Ascending aorta (tissue), 2 donors: ENCODE measurements at places on chromosomes 4 and X.

DNA sequence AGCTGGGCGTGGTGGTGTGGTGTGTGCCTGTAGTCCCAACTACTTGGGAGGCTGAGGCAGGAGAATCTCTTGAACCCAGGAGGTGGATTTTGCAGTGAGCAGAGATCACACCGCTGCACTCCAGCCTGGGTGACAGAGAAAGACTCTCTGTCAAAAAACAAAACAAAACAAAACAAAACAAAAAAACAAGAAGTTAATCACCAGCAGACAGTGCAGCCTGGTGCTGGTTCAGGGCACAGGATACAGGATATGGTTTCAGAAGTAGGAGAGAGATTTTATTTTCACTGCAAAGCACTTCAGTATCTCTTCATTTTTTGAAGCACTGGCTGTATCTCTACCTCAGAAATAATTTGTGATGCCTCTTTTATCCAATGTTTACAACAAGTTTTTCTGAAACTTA, 1222.9 kb upstream of the PRKX start:
- no peak for DNase-seq

DNA sequence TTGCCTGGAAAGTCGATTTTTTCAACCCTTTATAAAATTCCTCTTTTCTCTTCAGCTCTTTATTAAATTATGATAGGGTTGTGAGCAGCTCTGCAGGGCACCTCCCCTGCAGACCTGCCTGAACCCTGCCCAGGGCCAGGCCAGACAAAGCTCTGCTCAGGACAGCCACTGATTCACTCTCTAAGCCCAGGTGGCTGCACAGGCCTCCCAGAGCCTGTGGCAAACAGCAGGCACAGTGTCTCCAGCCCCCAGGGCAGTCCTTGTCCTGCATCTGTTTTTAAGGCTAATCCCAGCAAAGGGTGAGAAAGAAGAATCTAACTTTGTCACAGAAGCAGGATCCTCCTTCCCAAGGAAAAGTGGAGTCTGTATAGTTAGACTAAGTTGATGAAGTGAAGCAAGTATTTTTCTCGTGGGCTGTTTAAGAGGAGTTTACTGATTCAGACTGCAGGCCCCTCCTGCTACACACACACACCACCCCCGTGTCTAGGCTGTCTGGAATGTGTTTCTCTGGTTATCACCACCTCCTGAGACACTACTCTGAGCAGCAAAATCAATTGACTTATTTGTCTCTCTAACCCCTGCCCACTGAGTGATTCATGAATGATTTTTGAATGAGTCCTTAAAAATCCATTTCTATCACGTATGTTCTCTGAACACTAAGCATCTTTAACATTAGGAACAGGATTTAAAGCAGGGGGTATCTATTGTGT, 101.7 kb downstream of the CHIC2 start:
- no peak for DNase-seq

- DNase-seq, result peak; percentile 75
Measured at GRCh38 chrX:71095981-71096759, 519 bp downstream of the FOXO4 start.

GRCh38 chrX:2577844-2578466, 77.2 kb upstream of the DHRSX start:
- no peak for DNase-seq

DNA sequence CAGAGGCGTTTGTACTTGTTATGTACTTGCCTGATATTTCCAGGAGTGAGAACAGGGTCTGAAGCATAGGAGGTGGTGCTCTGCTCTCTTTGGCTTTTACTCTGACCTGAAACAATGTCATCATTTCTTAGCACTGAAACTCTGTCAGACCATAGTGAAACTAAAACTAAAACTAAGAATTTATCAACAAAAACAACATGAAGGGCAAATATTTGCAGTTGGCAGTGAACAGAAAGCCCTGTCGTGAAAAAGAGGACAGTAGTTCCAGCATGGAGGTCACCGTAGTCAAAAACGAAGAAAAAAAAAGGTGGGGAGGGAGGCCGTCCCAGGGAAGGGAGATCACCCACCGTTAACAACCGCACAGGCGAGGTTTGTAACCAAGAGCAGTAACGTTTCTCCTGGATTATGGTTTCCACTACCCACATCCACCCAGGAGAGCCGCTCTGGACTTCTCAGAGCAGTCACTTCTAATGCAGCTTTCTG, 97.5 kb downstream of the ANK2 start:
- no peak for DNase-seq

DNA sequence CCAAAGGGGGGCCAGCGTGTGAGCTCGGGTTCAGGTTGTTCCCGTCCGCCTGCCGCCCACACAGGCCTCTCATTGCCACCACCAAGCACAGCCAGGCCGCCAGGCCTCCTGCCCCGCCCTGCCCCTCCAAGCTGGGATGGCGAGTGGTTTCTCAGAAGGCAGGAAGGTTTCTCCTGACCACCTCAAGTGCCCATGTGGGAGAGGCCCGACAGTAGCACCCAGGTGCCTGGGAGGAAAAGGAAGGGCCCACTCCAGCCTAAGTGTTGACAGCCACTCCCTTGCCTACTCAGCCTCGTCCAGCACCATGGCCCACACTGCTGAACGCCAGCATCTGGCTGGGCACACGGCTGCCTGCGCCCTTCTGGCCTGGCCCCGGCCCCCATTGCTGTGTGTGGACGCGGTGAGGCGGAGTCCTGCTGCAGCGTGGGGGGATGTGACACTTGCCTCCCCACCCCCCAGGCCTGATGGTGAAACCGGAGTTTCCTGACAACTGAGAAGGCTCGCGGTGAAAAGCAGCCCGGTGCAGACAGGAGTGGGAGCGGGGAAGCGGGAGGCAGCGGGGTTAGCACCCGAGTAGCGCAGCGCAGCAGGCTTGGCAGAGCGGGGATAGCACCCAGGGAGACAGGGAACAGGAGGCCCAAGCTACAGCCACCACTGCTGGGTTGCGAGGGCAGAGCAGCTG, 19.2 kb downstream of the FLNA start:
- DNase-seq, result no peak
